ENCODE measurements at places on chromosomes 16 and 17.

DNA sequence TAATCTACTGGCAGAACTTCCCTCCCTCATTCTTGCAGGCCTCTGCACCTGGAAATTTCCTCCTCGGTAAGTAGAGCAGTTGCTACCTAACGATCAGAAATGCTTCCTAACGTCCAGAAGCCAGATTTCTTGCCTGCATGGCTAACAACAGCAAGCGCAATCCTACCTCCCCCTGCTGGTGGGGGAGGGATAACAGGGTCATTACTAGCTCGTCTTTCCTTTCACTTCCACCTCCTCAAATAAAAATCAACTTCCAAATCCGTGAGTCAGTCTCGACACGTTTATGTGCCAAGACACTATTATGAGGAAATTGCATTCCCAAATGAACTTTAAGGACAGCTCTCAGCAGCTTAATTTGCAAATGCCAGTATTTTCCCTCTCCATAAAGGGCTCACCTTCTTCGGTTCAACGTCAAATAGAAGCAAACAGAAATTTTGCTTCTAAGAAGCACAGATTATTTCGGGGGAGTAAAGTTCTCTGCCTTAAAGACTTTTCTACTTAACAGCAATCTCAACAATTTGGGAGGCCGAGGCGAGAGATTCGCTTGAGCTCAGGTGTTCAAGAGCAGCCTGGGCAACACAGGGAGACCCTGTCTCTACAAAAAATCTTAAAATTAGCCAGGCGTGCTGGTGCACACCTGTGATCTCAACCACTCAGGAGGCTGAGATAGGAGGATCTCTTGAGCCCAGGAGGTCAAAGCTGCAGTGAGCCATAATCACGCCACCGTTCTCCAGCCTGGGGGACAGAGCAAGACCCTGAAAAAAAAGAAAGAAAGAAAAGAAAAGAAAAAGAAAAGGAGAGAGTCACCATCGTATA is 188.6 kb upstream of the PSMD7 start:
- peak; percentile 79 for DNase-seq

DNA sequence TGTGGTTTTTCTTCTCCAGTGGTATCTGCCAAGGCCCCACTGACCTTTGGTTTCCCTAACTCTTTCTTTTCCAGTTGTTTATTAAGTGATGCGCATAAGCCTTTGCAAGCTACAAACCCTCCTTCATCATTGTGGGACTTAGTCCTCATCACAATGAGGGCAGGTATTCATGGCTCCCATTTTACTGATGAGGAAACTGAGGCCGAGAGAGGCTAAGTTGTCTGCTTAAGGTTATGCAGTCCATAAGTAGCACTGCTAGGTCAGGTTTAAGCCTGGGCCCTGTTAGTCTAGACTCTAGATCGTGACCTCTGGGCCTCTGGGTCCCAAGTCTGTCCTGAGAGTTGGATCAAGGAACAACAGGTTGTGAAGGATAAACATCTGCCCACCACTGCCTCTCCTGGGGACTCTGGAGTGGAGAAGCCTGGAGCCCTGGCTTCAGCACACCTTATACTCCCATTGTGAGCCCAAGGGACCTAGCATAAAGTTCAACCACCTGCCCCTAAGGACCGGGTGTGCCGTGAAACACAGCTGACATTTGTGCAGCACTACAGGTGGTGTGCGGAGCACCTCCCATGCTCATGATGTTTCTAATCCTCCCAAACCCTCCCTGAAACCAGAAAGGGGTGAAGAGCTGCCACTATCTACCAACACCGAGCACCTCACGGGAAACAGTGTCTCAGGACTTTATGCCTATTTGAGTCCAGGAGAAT is 5.2 kb upstream of the KCNH6 start:
- no peak for DNase-seq

- DNase-seq = peak; percentile 78
Observed at GRCh38 chr17:77436058-77436442, 295.3 kb downstream of the SEC14L1 start.

- DNase-seq = no peak
Observed at GRCh38 chr17:41296846-41297245, 5.8 kb downstream of the KRTAP29-1 start.

DNA sequence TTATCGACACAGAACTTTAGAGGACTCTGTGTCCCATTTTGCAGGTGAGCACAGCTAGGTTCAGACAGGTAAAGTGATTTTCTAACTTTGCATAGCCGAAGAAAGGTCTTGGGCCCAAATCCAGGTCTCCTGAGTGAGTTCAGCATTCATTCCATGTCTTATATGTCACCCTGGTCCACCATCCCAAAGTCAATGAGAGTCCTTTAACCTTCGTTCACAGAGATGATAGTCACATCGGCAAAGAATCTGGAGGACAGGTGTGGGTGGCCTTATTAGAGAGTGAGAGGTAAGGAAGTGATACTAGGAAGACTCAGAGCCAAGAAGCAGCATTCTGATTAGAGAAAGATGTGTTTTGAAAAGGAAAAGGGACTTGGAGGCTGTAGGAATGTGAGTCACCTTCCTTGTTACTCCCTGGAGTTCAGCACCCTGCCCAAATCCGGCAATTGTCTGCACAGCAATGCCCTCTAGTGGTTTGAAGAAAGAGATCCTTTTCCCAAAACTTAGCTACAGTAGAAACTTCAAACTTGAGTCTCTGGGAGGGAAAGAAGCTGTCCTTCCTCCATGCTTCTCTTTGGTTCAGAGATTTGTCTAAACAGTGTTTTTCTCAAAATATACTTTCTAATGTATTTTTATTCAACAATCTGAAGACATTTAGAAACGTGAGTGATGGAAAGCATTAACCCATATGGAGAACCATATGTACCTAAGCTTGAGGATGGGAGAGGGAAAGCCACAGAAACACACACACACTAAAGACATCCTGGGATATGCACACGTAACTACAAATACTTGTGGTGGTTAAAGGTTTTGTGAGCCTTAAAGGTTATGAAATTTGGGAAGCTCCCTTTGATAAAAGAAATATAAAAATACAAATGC is 96.4 kb upstream of the SHISA6 start:
- peak; percentile 65 for DNase-seq

- no peak for DNase-seq
Observed at GRCh38 chr17:82313195-82314011, 4.0 kb downstream of the CD7 start.

GRCh38 chr16:2967721-2968161 is 1.4 kb upstream of the PAQR4 start:
- DNase-seq = no peak

- DNase-seq = no peak
Observed at GRCh38 chr16:71408536-71408935, 33.3 kb downstream of the TLE7 start.

GRCh38 chr16:88010968-88011483 is 59.8 kb downstream of the BANP start:
- no peak for DNase-seq

- peak; percentile 88 for DNase-seq
Observed at GRCh38 chr17:63919311-63919723, 678 bp upstream of the GH1 start.

- DNase-seq = no peak
Observed at GRCh38 chr17:72775237-72775636, 317.3 kb downstream of the SLC39A11 start.

DNA sequence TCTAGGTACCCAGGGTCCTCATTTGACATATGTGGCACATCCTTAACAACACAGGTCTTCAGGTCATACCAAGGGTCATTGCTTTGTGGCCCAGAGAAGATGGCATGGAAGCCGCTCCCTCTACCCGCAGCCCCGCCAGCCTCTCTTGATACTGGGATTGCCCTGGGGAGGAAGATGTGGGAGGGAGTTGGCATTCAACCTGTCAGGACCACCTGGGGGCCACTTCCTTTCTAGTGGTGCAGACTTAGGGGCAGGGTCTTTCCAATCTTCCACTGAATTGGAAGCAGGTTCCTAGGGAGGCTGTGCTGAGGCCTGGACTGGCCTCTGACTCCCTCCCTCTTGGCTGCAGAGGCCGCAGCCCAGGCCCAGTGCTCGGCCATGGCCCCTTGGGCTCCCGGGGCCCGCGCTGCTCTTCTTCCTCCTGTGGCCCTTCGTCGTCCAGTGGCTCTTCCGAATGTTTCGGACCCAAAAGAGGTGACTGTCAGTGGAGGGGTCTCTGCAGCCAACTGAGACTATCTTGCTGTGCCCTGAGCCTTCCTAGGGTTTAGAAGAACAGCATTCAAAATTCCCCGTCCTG is 5.1 kb upstream of the HEXIM1 start:
- peak; percentile 71 for DNase-seq

DNA sequence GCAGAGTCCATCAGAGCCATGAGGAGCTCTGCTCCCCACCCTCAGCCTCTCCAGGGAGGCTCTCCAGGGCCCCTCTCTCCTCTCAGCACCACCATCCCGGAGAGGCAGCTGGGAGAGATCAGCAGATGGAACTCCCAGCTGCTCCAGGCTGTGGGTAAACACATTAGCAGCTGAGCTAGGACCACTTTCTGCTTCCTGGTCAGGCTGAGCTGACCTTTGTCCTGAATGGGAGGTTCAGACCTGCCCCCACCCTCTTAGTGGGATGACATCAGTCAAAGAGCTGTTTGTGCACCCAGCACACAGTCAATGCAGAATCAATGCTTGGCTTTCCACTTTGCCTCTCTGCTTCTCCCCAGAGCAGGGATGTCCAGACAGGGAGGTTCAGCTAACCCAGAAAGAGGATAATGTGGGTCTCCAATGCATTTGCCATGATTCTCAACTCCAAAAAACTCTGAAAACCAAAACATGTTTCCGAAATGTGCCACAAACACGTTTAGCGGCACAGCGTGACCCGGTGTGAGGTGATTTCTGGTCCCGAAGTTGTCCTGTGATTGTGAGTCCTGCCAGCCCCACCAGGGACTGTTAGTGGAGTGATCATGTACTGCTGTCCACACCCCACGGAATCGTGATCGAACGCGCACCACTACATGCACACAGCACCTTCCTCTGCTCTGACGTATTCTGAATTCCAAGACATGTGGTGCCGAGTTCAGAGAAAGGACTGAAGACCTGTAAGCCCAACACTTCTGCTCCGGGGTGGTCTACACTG is 6.7 kb downstream of the GPR142 start:
- no peak for DNase-seq

DNA sequence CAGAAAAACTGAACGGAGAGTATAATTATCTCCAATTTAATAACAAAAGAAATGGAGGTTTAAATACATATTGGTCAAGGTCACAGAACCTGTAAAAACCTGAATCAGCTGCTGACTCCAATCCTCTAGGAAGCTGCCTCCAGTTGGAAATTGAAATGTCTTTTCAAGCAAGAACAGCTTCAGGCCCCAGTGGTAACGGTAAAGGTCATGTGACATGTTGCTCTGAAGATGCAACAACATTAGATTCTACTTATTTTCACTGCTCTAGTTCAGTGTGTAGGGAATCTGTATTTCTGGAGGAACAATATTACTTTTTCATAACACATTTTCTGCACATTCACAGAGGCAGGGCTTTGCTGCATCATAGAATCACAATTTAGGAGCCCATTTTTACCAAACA is 58.8 kb downstream of the TBX4 start:
- no peak for DNase-seq
